ENCODE measurements at places on chromosomes 2 and 18. TPM values are rescaled to one million over a fixed set of nuclear protein-coding genes. Genes with fewer than 3 reads are reported as not detected.

The EN1 gene
- not detected for total RNA-seq

The EVX2 gene
- total RNA-seq: not detected

GRCh38 chr2:36403675-36404230 lies 48.2 kb downstream of the CRIM1 start:
- no peaks in the 10 kb centered on the region for H3K27me3 ChIP-seq
- H3K4me3 ChIP-seq: no peak overlapping the region
- no peak overlapping the region for H3K27ac ChIP-seq
- H3K36me3 ChIP-seq: no peaks in the 10 kb centered on the region
- peaks cover 2% of the 10 kb centered on the region for H3K4me1 ChIP-seq

- H3K27ac ChIP-seq: no peak overlapping the region
- H3K36me3 ChIP-seq: peaks cover 8% of the 10 kb centered on the region
- no peak overlapping the region for H3K4me3 ChIP-seq
Observed at GRCh38 chr18:13551841-13552733, 174.3 kb downstream of the FAM210A start.

DNA sequence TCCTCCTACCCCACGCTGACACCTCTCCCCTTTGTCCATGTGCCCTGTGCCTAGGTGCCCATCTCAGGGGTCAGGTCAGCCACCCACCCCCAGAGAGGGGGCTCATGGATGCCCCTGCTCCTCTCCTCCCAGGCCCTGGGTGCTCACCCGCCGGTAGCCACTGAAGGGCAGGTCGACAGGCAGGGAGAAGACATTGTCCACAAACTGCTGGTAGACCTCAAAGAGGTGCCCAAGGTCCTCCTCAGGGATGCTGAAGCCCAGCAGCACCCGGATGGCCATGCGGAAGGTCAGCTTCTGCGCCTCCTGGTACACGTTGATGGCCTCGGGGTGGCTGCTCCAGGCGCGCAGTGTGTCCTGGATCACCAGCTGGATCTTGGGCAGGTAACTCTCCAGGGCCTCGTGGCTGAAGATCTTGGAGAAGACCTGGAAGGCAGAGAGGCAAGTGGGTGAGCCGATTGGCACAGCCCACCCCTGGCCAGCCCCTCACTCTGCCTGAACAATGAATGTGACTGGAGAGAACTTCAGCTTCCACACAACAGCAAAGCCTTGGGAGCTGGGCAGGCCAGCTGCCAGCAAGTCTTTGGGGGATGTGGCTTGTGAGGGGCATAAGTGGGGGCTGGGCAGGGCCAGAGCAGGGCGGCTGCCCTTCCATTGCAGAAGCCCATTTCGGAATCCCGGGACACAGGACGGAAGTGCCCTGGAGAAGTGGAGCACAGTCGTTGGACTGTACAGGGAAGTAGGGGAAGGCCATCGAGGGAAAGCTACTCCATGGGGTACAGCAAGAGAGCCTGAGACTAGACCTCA lies 12.5 kb downstream of the CYP26B1 start:
- no peak overlapping the region for H3K27ac ChIP-seq
- H3K36me3 ChIP-seq: no peaks in the 10 kb centered on the region
- no peak for DNase-seq
- H3K4me3 ChIP-seq: no peak overlapping the region

Measured in activated CD4-positive, alpha-beta T cell treated with anti-CD3 and anti-CD28 coated beads, Interleukin-2, amount 10 ng/mL, durations not matched to agents 24 days and 14 days (primary cell).